ENCODE measurements at places on chromosomes 4 and X.

GRCh38 chrX:23276475-23276874 is 58.2 kb upstream of the PTCHD1 start:
- DNase-seq: no peak

DNA sequence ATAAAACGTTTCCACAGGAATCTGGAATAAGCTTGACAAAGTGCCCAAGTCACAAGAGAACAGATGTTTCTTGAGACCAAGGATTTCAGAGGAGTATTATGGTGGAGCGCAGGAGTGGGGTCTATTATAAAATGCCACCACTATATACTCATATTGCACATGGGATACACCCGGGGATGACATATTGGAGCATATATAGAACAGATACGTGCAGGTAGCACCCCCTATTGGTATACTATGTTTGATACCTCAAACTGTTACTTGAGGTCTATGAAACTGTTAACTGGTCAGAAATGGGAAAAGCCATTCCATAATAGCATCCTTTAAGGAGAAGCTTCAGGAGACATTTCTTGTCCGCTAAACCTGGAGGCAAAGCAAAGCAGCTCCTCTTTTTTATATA is 86.0 kb downstream of the PCYT1B start:
- peak; percentile 29 for DNase-seq

DNA sequence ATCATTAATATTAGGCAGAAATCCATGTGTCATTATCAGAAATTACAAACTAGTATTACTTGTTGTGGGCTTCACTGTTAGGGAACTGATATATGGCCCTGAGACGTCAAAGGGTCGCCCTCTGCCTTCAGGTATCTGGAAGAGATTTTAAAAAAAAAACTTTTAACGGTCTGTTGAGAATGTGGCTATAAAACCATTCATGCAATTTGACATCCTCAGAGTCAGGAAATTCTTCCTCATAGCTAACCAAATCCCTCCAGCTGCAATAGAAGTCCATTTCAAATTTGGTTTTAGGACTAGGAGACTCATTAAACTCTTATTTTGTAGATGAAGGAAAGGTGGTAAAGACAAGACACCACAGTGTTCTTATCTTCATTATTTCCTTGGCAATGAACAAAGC is 194.2 kb upstream of the NOCT start:
- DNase-seq: no peak

- DNase-seq: no peak
Observed at GRCh38 chr4:120446051-120446567, 379.5 kb upstream of the MAD2L1 start.

DNA sequence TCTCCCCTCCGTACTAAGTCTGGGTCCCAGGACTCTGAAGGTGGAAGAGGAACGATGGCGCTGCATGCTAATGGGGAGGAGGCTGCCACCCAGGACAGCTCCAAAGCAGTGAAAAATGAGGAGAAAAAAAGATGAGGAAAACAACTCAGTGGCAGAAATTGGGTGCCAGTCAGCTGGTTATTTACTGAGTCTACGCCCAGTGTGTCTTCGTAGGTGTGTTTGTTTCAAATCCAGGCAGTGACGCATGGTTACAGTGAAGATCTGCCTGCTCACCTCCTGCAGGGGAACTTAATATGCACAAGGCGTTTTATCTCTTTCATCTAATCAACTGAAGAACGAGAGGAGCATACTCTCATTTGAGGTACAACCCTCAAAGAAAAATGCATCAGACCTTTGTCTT is 70.9 kb upstream of the FBXW7 start:
- DNase-seq: no peak

DNA sequence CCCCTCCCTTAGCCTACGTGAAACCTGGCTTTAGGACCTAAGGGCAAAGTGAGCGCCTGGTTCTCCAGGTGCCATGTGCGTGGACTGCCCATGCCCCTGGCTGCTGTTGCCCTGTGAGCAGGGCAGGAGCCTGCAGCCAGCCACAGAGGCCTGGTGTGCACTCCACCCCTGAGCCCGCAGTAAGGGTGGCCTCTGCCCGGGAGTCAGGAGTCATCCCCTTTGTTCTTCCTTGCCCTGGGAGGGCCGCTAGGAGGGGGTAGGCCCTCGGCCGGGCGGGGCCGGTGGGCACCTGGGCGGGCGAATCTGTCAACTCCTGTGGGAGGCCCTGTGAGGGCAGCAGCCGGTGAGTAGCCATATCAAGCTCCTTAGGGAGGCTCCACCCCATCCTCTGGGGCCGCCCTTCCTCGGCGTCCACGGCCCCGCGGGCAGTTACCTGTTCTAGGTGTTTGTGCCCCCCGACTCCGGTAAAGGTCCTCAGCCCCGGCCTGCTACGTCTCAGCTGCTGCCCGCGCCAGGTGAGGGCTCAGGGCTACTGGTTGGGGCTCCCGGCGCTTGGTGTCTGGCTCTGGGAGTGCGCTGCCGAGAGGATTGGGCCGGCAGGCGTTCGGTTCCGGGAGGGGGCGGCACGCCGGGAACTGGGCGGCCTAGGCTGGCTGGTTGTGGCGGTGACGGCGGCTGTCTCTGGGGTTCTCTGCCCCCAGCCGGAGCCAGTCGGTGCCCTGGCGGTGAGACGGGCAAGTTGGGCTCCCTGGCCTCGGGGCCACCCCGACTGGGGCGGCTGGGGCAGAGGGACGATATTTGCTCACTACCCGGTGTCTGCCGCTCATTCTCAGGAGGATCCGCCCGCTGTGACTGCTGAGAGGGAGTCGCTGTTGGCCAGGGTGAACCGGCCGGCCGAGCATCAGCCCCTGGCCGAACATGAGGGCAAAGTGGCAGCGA is 1060.2 kb downstream of the TECRL start:
- no peak for DNase-seq

DNA sequence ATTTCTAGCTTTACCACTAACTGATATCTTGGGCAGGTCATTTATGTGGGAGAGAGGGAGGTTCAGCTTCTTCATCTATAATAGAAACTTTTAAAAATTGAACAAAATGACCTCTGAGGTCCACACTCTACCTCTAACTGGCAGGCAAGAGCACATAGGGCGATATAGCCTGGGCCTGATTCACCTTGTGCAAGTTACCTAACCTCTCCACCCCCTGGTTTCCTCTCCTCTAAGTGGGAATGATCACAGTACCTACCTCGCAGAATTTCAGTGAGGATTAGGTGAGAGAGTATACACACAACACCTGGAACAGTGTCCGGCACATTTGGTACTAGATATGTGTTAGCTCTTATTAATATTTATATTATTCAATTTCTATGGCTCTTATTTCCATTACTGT is 15.5 kb downstream of the KLB start:
- no peak for DNase-seq

Data from HAP-1 (cell line).